ENCODE measurements at places on chromosomes 2 and 18.

- DNase-seq = no peak
These were observed 210.5 kb upstream of the GATA6 start for GRCh38 chr18:21958707-21959450.

DNA sequence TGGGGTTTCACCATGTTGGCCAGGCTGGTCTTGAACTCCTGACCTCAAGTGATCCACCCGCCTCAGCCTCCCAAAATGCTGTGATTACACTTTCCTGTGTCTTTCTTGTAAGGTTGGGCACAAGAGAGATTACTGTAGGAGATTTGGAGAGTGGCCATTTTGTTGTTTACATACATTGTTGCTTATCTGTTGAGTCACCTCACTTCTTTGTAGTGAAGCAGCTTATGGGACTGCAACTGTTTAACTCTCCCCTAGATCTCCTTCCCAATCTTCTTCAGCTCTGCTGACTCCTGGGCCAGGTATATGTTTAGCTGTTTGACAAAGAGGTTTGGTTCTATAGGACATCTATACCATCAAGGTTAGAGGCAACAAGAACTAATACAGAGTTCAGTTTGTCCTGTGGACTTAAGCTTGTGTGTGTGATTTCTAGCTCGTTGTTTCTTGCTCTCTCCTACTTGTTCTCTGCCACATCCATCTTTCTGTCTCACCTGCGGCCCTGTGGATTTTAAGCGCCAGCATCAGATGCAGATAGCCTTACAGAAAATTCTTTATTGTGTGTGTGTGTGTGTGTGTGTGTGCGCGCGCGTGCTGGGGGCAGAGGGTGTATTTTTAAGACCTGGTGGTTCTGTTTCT, 95.4 kb downstream of the HAUS1 start:
- peak; percentile 30 for DNase-seq

DNA sequence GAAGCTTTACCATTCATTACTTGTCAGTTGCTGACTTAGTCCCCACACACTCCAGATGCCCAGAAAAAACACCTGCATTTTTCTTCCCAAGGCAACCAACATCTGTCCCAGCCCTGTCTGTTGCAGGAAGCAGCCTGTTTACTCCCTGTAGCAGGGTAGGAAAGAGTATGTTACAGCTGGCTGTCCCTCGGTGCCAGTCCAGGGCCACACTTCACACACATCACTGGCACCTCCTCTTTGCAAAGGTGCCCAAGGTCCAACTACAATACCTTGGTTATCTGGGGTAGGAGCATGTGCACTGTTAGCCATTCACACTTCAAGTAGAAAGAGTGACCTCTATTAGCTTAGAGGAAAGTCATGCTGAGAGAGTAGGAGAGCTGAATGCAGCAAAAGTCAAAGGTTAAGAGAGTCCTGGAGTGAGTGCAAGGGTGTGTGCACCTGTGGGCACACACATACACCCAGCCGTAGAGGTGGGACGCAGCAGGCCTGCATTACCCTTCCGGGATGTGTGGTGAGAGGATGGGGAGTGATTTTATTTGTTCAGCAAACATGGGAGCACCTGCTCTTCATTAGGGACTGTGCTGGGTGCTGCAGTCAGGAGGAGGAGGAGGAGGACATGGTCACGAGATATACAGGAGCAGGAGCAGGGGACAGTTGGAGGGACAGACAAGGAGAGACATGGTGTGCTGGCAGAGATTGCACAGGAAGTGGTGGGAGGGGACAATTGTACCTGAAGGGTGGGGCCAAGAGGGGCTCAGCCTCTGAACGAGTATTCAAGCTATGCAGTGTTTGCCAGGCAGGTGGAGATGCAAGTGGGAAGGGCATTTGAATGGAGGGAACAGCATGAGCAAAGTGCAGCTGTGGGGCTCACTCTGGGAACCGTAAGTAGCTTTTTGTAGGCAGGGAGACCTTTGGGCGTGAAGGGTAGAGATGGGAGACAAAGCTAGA, 69.8 kb downstream of the TSN start:
- DNase-seq = no peak

- no peak for DNase-seq
These were observed 370.4 kb downstream of the SOCS6 start for GRCh38 chr18:70659036-70659925.

DNA sequence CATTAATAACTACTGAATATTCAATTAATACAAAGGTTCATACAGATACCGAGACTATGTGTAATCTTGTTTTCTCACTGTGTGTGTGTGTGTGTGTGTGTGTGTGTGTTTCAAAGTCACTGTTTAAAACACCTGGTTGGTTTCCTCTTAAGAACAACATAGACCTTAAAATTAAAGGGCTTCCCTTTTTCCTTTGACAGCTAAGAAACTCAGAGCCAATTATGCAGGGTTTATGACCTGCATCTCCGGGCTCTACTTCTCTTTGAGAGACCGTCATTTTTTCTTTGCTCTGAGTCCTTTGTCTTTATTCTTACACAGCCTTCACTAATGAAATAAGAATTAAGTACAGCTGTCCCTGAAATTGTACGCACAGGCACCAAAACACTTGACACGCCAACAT, 145.6 kb downstream of the HDAC4 start:
- no peak for DNase-seq

- no peak for DNase-seq
These were observed 130.0 kb downstream of the MBD2 start for GRCh38 chr18:54094474-54094873.

- DNase-seq = no peak
These were observed 229.1 kb upstream of the SLC14A2 start for GRCh38 chr18:45386041-45386655.

DNA sequence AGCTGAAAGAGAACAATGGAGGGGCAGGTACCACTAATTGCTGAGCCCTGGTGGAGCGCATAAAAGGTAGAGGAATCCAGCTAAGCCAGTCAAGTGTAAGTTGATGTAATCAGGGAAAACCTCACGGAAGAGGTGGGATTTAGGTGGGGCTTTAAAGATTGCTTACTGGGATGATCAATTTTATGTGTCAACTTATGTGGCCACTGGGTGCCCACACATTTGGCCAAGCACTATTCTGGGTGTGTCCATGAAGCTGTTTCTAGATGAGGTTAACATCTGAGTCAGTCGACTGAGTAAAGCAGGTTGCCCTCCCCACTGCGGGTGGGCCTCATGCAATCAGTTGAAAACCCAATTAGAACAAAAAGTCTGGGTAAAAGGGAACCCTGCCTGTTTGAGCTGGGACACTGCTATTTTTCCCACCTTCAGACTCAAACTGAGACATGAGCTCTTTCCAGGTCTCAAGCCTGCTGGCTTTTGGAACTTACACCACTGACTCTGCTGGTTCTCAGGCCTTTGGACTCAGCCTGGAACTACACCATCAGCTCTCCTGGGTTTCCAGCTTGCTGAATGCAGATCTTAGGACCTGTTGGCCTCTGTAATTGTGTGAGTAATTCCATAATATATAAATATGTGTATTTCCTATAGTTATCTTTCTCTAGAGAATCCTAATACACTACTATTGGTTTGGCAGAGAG, 67.3 kb downstream of the MYO5B start:
- no peak for DNase-seq

DNA sequence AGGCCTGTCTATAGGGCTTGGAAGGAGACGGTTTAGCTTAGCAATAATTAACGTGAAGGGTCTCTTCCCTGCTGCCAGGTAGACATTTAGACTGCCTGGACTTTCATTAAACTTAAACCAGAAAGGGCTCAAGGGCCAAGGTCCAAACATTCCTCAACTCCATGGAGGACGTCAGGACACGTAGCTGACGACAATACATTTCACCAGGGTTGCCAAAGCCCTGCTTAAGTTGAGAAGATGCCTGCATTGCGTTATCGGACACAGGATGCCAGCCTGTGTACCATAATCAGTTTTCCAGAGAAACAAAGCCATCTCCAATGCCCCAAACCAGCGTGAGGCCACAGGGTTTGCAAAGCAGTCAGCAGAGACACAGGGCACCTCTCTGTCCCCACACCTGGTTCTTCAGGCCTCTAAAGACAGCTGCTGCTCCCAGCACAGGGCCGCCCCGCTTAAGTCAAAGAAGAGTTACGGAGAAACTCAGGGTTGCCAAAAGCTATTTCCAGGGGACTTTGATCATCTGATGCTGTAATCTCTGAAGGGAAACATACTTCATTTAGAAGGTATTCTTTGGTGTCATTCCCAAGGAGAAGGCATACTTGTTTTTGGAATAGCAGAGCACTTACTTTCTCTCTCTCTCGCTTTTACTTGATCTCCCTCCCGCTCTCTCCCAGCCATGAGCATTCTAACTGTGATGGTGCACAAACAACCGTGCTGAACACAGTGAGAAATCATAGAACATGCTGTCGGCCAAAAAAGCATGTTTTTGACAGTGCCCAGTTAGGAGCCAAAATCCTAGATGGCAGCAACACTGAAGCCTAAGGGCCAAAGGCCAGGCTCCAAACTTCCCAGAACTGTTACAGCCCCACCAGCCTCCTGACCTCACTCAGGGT, 46.0 kb downstream of the TTC32 start:
- no peak for DNase-seq

GRCh38 chr2:95320344-95320712, 23.2 kb downstream of the KCNIP3 start:
- DNase-seq = no peak

GRCh38 chr18:59617468-59617932, 79.7 kb downstream of the CCBE1 start:
- peak; percentile 55 for DNase-seq

- DNase-seq = no peak
These were observed 217.1 kb downstream of the DYSF start for GRCh38 chr2:71670430-71670795.

DNA sequence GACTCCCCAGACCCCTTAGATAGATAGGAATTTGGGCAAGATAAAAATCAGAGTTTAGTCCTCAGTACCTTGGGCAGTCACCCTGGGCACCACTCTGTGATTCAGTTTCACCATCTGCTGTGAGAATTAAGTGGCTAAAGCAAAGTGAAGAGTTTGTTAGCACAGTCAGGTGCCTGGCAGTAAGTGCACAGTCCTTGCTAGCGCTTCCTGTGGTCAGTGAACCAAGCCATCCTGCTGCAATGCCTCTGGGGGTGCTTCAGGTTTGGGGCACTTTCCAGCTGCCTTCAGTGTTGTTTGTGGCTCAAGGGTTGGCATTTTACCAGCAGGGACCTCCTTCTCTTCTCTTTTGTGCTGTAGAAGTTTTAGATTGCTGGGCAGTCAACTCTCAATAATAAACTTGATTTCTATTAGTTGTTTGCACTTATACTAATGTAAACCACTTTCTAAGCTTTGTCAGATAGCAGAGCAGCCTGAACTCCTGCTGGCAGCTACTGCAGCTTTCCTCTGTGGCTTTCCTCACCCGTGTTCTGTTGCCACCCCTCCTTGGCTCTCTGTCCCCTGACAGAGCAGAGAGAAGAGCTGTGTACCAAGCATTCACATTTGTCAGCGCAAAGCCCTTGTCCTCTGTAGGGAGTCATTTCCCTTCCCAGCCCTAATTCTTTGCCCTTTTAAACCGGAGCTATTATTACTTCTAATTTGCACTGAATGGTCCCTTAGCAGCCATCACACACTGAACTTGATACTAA, 48.4 kb upstream of the RMP24 start:
- DNase-seq = no peak

DNA sequence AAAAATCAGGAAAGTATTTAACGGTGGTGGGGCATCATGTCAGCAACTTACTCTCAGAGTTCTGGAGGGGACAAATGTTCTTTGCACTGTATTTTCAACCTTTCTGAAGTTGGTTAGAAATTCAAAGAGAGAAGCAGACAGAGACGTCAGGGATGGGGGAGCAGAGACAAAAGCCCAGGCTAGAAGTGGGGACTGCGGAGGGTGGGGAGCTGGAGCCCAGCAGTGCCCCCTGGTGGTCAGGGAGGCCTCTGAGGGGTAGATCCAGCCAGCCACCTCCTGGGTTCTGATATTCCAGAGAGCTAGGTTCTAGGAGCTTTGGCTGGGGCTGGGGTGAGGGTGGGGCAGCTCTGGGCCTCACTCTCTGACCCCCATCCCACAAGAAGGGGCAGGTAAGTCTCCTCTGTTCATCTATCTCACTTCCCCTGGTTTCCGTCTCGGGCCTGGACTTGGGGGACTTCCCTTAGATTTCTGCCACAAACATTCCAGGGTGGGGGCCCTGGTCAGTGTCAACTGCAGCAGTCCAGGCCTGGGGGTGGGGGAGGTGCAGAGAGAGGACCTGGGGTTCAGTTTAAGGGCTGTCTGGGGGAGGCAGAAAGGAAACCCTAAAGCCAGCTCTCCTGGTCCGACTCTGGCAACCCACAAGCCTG, 8.9 kb downstream of the TNS1 start:
- DNase-seq = peak; percentile 51

Measured in foreskin fibroblast (primary cell).